ENCODE measurements at places on chromosomes 11 and 22.

- DNase-seq, result no peak
Observed at GRCh38 chr11:40405614-40406013, 1053.8 kb downstream of the LRRC4C start.

GRCh38 chr22:23395530-23396361 lies 184.3 kb downstream of the IGLL1 start:
- no peak for DNase-seq

- DNase-seq, result no peak
Observed at GRCh38 chr11:128734832-128735224, 41.0 kb downstream of the FLI1 start.

DNA sequence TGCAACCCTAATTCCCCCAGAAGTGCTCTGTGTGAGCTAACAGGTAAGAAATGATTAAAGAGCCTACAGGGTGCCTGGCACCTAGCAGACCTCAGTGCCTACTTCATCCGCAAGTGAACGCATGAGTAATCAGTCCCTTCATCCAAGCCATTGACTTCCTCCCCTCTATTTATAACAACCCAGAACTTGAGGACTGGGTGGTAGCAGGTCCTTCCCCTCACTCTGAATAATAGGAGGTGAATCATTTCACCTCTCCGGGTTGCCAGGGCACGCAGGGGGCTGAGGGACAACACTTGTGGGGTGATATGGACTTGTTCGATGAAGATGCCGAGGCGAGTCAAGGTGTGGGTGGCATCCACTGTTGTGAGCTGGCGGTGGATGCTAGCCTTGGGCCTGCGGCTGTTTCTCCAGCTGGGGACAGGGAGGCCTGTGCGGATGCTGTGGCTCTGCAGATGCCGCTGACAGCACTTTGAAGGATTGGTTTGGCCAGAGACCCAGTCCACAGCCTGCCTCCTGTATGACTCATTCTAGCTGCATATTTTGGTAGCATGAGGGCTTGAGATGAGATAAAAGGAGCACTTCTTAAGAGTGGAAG lies 11.7 kb upstream of the SORL1-AS1 start:
- DNase-seq, result peak; percentile 83

GRCh38 chr22:50605002-50605612 lies 4.5 kb downstream of the MAPK8IP2 start:
- DNase-seq, result no peak

DNA sequence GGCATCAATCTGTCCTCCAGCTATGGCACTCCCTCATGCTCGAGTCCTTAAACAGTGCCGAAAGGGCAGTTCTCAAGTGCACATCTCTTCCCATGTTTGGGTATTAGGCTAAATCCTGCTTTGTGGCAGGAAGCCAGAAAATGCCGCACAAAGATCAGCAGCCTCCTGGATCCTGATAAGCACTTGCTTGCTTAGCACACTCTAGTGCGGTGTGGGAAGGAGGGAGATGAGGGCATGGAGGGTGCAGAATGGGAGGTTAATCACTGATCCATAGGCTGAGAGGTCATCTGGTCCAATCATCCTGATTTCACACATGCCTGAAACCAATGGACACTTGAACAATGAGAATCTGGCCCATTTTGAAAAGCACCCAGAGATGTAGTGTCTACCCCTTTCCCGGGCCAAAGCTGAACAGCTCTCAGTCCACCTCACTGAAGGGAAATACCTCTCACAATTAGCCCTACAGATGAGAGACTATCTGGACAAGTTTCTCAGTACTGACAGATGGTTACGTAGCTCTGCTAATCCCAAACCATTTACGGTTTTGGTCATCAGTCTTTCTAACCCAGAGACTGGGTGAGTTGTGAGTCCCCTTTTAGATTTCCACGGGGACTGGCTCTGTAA lies 29.8 kb upstream of the CHRM4 start:
- DNase-seq, result no peak

GRCh38 chr22:19060356-19061009 lies 61.7 kb downstream of the DGCR2 start:
- DNase-seq, result no peak
